Non-pigmented ciliary epithelial cell (primary cell): ENCODE measurements at places on chromosomes 7 and 10.

DNA sequence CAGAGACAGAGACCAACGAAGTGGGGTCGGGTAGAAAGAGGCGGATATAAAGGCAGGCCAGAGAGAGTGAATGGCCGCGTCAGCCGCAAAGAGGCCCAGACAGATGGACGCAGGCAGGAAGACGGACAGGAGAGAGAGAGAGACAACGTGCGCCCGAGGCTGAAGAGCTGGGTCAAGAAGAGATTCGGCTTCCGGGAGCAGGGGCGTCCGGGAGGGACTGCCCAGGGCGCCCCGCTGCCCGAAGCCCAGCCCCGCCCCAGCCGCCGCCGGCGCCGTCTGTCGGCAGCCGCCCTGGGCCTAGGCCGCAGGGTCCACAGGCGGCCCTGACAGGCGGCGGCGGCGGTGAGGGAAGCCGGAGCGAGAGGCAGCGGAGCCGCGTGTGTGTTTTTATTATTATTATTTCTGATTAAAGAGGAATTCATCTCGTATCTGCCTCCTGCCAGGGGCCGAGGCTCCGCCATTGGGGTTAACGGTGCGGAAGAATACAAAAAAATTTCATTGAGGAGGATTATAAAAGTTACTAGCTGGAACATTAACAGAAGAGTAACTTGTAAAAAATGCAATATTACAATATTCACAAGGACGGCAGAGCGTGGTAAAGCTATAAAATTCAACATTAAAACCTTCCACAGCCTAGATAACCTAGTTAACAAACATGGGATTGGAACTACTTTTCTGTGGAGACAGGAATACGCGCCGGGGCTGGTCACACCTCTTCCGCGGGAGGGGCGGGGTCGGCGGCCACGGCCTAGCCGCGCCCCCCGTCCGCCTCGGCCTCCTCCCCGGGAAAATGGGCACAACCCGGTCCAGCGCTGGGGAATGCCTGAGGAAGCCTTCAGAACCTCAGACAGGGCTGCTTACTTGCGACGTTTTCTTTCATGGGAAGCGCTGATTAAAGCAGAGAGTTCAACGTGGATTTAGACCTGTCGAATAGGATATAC is 29.7 kb upstream of the PAX2 start:
- DNase-seq, result no peak

DNA sequence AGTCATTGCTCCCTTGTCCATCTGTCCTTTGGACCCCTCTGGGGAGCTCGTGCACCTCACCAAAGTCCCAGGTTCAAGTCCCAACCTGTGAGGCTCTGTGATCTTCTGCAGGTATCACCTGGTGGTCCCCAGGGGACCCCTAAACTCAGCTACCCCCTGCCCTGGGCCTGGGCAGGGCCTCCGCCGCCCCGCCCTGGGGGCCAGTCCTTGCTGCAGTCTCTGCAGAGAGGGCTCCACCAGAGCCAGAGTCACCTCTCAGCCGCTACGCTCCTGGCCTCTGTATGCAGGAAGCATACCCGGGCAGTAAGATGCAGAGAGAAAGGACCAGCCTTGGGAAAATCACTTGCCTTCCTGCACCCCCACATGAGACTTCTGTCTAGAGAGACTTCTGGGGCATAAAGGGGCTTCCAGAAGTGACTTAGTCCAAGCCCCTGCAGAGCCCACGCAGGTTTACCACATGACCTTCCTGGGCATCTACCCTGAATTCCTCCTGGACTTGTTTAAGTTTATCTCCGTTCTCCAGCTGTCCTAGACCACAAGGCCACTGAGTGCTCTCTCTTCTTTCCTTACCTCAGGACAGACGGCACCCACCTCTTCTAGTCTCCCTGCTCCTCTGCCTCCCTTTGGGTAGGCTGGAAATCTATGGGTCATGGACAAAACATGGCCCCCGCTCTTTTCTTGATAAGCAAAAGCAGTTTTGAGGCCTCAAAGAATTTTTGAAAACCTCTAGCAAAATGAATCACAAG is 21.2 kb downstream of the CALML5 start:
- no peak for DNase-seq

- DNase-seq, result no peak
Measured at GRCh38 chr7:121473645-121474300, 77.7 kb upstream of the FAM3C start.

DNA sequence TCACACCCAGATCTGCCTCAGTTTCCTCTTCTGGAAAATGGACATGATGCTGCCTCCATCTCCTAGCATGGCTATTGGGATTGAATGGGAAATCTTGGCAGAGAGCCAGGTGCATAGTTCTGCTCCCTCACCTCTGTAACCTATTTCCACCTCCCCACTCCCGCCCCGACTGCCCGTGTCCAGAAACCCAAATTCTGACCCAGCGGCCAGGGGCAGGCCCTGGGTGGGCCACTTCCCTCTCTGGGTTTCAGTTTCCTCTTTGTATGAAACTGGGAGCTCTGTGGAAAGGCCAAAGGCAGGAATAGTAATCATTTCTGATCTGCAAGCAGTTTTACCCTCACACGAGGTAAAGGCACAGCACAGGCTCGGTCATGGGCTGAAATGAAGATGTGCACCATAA is 74.1 kb upstream of the DUSP5 start:
- DNase-seq, result no peak

DNA sequence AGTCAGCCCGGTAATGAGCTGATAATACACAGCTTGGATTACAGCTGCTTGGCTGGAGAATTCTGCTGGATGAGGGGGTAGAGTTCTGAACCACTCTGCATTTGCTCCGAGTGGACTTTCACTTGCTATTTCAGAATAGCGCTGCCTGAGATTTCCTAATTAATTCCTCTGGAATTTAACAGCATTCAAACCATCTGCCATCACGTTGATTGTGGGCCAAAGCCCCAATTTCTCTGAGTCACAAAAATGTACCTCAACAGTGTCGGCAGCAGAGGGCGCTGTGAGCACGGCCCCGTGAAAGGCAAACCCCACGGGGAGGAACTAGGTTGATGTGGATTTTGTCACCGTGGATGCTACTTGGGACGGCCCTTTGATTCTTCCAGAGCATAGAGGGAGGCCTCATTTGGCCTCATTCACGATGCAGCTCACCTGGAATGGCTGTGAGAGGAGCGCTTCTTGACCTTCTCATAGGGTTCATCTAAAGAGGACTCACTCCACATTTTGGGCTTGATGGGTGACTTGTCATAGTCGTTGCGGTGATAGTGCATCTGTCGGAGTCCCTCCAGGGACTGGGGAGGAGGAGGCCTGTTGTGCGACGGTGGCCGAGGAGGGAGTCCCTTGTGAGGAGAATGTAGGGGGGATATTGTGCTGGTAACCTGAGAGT is 73.3 kb downstream of the PRPF18 start:
- DNase-seq, result no peak

DNA sequence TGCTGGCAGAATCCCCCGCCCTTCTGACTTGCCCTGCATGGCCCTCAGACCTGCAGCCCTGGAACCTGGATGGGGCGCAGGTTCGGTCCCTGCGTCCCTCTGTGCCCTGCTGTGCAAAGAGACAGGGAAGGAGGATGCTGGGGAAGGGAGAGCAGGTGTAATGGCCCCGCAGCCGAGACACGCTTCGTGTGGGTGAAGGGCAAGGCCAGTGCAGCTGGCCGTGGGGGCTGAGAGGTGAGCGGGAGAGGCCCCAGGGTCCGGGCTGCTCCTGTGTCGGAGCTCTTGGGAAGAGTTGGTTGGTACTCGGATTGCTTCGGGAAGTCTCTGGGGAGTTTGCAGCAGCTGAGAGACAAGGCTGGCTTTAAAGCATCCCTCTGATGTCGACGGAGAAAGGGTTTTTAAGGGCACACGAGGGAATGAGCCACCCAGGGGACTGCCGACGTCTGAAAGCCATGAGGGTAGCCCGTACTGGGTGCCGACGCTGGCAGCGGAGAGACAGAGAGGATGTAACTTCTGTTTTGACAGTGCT is 6.5 kb downstream of the ELFN1 start:
- no peak for DNase-seq

GRCh38 chr10:45447416-45447815 is 73.4 kb downstream of the ALOX5 start:
- DNase-seq, result no peak

DNA sequence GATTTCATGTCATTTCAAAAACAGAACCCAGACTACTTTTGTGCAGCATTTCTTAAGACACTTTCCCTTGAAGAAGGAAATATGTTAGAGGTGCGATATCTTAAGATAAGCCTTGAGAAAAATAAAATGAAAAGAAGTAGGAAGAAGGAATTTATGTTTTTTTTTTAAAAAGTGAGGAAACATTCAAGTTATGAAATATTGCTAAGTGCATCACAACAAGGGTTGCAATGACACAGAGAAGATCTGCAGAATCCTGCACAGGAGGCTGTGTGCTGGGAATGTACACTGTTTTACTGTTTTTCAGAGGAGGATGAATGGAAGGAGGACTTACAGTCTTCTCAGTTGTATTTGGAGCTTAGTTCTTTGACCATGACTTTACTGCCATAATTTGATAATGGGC is 79.8 kb upstream of the NME8 start:
- no peak for DNase-seq

DNA sequence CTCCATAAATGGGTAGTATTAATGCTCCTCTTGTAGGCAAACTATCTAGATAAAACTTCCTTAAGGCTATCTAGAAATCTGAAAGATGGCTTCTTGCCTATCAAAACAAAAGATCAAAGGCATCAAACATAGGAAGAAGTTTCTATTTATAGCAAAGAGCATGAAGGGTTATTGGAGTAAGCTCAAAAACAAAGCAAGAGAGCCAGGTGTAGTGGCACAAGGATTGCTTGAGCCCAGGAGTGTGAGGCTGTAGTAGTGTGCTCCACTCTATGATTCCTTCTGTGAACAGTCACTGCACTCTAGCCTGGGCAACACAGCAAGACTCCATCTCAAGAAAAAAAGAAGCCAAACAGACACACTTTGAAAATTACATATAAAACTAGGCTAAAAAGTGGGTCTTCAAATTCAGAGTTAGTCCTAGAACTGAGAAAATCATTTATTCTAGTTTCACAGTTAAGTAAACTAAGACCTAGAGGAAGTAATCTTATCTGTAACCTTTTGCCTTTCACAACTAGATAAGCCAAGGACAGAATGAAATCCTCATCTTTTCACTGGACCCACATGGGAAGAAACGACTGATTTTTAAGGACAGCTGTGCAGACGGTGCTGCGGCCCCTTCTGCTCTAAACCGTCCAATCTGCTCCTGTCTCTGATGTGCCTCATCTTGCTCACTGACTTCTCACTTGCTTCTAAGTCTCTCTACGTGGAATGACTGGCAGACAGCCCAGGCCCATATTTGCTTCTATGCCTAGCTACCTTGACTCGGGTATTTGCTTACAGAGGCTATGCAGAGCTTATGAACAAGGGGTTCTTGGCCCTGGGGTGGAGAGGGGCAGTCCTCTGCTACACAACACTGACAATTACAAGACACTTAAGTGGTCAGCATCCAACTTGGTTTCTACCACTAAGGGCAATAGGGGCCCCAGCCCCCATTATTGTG is 50.0 kb downstream of the ESYT2 start:
- no peak for DNase-seq

- DNase-seq, result no peak
Measured at GRCh38 chr7:46586406-46586805, 665.3 kb upstream of the IGFBP3 start.

DNA sequence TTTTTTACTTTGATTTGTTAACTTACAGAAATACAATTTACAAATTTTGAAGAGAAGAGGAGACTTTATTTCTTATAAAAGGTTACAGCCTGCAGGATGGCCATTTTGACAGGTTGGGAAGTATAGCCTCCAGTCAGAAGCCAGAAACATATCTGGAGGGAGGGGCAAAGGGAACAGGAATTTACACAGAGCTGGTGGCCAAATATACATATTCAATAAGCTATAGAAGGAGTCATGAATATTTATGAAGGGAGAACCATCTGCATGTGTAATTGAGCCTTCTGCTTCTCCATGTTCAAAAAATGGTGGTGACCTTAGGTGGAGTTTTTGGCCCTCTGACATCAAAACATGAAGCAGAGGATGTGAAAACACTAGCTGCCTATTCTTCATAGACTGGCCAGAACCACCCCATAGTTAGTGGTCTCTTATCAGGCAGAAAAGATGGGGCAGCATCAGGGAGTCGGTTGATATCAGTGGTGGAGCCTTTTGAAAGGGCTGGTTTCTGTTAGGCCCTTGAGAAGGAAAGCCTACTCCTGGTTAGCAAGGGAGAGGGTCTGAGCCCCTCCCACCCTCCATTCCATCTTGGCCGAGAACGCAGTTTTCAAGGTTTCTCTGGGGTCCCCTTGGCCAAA is 57.2 kb downstream of the ENTPD1 start:
- DNase-seq, result no peak

GRCh38 chr7:47804767-47805545 is 143.3 kb downstream of the PKD1L1 start:
- DNase-seq, result no peak
